ENCODE measurements at places on chromosomes 7 and 10.

- DNase-seq, result no peak
Measured at GRCh38 chr10:33434933-33435332, 100.5 kb upstream of the NRP1 start.

DNA sequence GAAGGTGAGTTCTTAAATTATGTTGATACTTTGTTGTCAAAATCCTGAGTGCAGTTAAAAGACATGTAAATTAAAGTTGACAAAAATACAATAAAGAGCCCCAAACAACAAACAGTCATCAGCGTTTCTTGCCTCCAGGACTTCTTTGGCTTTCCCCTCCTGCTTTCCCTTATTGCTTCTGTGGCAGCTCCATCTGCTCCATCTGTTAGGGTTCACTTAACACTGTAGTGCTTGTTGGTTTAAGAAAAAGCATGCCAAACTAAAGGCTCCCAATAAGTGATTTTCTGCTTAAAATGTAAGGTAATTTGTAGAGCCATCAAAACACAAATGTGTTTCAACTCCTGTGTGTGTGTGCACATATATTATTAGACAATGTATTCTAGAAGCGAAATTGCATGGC is 254.3 kb upstream of the GNAI1 start:
- DNase-seq, result no peak

DNA sequence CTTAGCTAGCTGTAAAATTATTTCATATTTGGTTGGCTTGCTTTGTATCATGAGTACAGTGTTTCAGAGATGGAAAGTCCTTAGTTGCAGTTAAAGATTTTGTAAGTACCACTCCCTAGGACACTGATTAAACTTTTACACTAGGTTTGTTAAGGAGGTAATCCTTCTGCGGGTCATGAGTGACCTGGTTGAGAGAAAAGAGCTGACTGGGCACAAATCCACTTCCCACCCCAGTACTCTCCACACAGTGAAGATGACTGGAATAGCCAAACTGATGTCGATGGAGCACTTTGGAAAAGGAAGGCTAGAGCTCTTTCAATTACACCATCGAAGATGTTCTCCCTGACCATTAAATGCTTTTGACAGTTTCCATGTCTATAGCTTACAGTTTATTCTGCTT is 191.9 kb downstream of the CSTF2T start:
- no peak for DNase-seq

GRCh38 chr10:103733045-103733419 is 122.3 kb downstream of the SH3PXD2A start:
- DNase-seq, result no peak

- no peak for DNase-seq
Measured at GRCh38 chr10:7265396-7266123, 145.3 kb downstream of the SFMBT2 start.

- DNase-seq, result peak; percentile 52
Measured at GRCh38 chr7:95899919-95900513, 127.7 kb downstream of the DYNC1I1 start.

DNA sequence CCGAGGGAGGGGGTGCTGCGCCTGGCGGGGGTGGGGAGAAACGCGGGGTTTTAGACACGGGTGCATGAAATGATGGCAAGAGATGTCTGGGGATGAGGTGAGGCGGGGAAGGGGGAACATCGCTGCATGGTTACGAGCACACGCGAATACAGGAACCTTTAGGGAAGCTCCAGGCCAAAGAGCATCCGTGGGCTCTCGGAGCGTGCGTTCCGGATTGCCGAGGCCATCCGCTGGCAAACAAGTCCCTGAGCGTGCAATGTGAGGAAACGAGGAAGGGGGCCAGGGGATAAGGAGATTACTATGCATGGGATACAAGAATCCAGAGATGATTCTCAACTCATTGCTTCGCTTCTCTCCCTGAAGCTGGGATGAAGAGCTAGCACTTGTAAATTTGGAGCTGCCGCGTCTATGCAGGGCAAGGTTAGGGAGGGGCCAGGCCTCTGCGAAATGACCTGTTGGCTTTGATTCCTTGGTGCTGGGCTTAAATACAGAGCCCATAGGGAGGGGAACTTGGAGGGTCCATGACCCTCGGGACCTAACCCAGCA is 520 bp upstream of the WNT2 start:
- DNase-seq, result peak; percentile 18

DNA sequence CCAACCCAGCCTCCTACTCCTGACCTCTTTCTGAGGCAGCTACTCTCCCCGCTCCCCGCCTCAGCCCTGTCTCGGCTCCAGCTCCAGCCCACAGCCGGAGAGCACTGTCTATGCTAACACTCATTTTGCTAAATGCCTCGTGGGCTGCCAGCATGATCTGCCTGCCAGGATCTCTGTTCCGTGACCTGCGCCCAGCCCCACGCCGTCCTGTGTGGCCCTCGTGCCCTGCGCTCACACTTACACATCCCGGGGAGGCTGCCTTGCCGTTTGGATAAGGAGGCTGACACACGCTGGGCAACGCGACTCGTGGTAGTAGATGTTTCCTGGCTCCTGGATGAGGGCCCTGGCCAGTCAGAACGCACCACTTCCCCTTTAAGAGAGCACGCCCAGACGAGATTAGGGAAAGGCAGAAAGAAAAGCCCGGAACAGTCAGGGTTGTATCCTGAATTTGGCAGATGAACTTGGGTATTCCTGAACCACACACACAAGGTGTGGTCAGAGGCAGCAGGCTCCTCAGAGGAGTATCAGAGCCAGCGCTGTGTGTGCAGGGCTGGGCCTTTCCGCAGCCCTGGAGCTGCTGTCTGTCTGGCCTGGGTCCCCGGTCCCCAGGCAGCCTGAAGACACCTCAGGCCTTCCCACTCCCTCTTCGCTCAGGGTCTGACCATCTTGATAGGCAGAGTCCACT is 97.7 kb upstream of the EFCAB10 start:
- no peak for DNase-seq

DNA sequence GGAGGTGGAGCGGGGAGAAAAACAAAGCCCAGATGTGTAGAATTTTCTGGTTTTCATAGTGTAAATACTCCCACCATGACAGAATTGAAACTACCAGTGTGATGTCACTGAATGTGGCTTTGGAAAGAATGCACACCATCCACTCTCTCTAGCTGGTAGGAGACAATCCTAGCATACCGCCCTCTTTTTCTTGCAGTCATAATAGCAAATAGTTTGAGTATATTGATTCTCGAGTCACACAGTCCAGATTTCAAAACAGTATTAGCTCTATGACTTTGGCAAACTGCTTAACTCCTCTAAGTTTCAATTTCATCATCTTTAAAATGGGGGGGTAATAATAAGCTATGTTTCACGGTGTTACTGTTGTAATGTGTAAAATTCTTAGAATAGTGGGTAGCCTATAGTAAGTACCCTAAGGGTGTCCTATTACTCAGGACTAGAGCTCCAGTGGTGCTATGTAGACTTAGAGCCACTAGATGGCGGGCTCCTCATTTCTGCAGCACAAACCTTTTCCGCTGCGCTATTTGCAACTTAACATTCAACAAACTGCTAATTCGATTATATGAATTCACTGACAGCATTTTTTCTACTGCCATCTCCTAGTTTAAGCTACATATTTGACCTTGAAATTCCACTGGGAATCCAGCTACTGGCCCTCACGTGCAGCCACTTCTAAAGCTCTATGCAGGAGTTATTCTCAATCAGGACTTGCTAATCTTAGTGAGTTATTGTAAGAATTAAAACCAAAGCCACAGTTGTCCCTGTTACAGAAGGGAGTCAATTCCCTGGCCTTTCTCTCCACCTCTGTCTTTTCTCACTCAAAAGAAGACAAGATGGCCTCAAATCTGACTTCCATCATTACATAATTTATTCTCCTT is 18.7 kb downstream of the TAS2R40 start:
- peak; percentile 70 for DNase-seq

DNA sequence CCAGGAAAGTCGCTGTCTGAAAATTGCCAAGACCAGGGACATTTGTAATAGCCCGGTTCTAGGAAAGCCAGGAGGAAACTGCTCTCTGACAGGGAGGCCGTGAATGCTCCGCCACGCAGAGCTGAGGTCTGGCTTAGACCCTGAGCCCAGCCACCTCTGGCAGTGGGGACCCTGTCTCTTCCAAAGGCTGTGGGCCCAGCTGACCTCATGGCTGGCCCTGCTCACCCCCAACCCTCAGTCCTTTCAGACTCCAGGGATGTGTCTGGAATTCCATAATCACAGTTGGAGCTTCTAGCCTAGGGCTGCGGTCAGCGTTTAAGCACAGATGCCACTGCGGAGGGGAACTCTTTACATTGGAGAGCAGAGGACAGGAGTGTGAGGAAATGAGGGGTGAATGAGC is 6.6 kb upstream of the VIPR2 start:
- DNase-seq, result no peak

- no peak for DNase-seq
Measured at GRCh38 chr7:129166745-129167144, 21.7 kb upstream of the SMO start.

DNA sequence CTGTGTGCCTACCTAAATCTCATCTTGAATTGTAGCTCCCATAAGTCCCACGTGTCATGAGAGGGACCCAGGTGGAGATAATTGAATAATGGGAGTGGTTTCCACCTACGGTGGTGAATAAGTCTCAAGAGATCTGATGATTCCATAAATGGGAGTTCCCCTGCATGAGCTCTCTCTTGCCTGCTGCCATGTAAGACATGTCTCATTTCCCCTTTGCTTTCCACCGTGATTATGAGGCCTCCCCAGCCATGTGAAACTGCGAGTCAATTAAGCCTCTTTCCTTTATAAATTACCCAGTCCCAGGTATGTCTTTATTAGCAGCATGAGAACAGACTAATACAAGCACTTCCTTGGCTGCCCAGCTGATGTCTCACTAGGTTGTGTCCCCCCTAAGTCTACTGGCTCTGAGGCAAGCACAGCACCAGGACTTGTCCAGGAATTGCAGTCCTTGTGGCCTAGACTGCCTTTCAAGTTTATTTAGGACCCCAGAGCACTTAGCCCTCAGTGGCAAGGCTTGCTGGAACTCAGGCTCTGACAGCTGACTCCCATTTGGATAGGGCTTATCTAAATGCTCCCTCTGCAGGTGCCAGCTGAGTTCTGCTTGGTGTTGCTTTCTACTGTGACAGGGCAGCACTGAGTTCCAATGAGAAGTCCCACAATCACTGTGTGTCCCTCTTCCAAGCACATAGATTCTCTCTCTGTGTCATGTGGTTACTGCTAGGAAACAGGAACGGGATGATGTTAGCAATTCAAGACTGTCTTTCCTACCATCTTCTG is 59.0 kb upstream of the TAS2R16 start:
- DNase-seq, result peak; percentile 44

GRCh38 chr7:150412016-150412415 is 32.9 kb downstream of the ZNF775 start:
- DNase-seq, result no peak

- no peak for DNase-seq
Measured at GRCh38 chr7:253581-254336, 36.2 kb upstream of the FOXL3 start.

GRCh38 chr10:132248455-132249225 is 59.1 kb downstream of the STK32C start:
- peak; percentile 72 for DNase-seq

- no peak for DNase-seq
Measured at GRCh38 chr7:70640266-70640833, 491.6 kb upstream of the GALNT17 start.

DNA sequence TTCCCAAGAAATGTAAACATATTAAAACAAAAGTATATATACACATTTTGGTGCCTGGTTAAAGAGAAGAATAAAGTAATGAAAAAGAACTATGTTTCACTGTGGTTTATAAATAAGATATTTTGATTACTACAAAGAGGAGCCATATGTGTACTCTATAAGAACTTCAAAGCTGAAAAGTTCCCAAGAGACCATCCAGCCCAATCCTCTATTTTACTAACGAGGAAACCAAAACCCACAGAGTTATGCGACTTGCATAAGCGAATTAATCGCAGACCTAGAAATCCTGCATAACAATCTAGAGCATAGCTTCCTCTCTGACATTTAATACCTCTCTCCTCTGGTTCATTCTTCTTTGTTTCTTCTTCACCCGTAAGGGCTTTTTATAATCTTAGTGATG is 937.1 kb downstream of the CNTNAP2 start:
- no peak for DNase-seq

- no peak for DNase-seq
Measured at GRCh38 chr10:102397222-102398171, 2.0 kb downstream of the NFKB2 start.

GRCh38 chr10:133613699-133614098 is 12.9 kb downstream of the FRG2B start:
- no peak for DNase-seq

DNA sequence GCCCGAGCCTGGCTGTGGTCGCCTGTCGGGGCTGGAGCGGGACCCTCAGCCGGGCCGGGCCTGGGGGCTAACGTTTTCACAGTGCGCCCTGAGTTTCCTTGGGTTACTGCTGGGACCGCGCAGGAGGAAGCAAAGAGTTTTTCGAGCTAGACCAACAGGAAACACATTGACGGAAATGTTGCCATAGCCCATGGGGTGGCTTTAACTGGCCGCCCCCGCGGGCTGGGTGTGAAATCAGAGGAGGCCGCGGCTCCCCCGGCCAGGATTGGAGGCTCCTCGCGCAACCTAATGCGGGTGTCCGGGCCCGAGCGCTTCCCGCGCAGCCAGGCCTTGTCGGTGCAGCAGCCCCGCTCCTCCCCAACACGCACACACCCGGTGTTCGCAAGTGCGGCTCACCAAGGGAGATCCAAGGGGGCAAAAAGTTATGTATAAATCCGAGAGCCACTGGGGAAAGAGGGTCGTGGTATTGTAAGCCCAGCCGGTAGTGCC is 1.9 kb downstream of the HHEX start:
- DNase-seq, result peak; percentile 52
